T-helper 17 cell (primary cell): ENCODE measurements at places on chromosomes 5 and 9.

DNA sequence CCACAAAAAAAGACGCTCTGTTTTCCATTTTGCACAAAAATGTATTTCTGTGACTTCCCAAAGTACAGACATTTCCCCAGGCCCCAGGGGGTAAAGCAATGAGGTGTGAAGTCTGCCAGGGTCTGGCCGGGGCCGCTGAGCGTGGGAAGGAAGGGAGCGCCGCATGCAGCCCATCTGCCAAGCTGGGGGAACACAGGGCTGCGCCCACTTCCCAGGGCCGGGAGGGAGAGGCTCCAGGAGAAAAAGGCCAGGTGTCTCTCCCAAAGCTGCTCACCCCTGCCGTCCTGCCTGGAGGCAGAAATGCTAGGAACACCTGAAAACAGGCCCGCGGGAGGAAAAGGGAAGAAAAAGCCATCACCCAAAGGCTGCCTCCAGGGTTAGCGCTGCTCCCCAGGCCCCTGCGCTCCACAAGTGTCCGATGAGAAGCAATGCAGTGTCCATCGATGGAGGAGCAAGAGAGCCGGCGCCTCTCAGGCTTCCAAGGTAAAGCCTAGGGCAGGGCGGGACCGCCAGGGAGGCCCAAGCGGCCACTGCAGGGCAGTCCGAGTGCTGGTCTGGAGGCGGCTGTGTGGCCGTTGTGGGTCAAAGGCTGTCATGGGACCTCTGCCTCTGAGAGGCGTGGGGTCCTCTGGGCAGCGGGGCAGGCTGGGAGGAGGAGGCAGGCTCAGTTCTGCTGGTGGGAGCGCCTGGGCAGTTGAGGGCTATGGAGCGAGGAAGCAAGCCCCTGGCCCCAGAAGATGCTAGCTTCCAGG, 6.0 kb upstream of the ZDHHC12 start:
- H3K27me3 ChIP-seq: no peaks in the 10 kb centered on the region
- peak overlapping the region; percentile 68 for H3K27ac ChIP-seq
- peaks cover 11% of the 10 kb centered on the region for H3K4me1 ChIP-seq
- H3K4me3 ChIP-seq: no peak overlapping the region

GRCh38 chr9:127971357-127972235, 9.2 kb downstream of the EEIG1 start:
- H3K27me3 ChIP-seq: no peaks in the 10 kb centered on the region
- peaks cover 91% of the 10 kb centered on the region for H3K4me1 ChIP-seq
- H3K4me3 ChIP-seq: peak overlapping the region; percentile 97

- peaks cover 16% of the 10 kb centered on the region for H3K4me1 ChIP-seq
- no peaks in the 10 kb centered on the region for H3K27me3 ChIP-seq
- H3K27ac ChIP-seq: peak overlapping the region; percentile 72
- DNase-seq: no peak
- H3K36me3 ChIP-seq: peaks cover 9% of the 10 kb centered on the region
- H3K4me3 ChIP-seq: no peak overlapping the region
Measured at GRCh38 chr5:151026679-151027078, 6.3 kb downstream of the GPX3 start.

- H3K27ac ChIP-seq: no peak overlapping the region
- peaks cover 5% of the 10 kb centered on the region for H3K4me1 ChIP-seq
- no peak overlapping the region for H3K4me3 ChIP-seq
Measured at GRCh38 chr9:114633438-114634089, 22.5 kb downstream of the TMEM268 start.

DNA sequence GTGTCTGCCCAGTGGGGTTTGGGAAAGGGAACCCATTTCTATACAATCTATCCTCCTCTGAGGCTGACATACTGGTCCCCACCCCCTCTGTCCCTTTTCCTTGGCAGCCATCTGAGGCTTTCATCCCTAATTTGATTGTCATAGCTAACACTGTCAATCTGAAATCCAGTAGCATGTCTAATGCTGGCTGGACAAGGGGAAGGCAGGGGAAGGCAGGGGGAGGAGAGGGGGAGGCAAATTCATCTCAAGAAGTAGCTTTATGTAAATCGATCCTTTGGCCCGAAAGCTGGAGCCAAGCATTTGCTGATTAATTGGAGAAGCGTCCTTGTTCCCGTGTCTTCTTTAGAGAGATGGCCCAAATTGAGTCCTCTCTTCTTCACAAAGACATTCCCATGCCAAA, 314.1 kb upstream of the PANK3 start:
- no peak overlapping the region for H3K27ac ChIP-seq
- H3K4me1 ChIP-seq: no peaks in the 10 kb centered on the region
- peaks cover 40% of the 10 kb centered on the region for H3K27me3 ChIP-seq
- H3K36me3 ChIP-seq: no peaks in the 10 kb centered on the region
